Activated T-helper 1 cell treated with anti-CD3 and anti-CD28 coated beads, Interleukin-2, amount 50 U/mL, for 16 hours (primary cell): ENCODE measurements at places on chromosomes 1 and 21.

DNA sequence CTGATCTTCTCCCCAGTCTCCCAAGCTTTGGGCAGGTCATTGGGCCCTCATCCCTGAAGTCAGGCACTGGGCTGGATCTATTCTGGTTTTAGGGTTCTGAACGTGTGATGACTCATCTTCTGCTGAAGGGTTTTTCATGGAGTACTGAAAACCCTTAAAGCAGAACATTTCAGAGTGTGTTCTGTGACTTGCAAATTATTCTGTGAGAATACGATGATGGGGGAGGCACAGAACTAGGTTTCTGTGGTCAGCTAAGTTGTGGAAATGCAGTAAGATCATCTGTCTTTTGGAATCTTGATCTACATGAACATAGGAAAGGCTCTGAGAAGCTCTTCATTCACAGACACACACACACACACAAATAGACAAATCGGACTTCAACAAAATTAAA lies 46.2 kb downstream of the NAV1 start:
- DNase-seq, result no peak

DNA sequence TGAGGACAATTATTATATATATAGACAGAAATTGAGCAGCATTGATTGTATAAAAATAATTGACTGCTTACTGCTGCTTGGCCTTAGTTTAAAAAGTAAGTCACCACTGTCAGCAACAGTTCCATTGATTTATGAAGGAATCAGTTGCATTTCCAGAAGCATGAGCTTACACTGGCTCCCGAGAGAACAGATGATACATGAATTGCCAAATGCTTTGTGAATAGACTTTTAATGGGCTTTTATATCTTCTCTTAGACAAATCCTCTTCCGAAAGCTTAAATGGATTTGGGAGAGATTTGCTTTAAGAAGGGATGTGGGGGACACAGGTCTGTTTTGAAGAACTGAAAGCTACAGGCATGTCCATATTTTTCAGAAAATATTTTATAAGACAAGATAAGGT lies 7.5 kb downstream of the FHAD1 start:
- no peak for DNase-seq

- DNase-seq, result no peak
Measured at GRCh38 chr21:22536509-22536908, 1538.3 kb downstream of the NCAM2 start.

- DNase-seq, result peak; percentile 61
Measured at GRCh38 chr1:89608319-89608983, 24.5 kb upstream of the LRRC8C start.

DNA sequence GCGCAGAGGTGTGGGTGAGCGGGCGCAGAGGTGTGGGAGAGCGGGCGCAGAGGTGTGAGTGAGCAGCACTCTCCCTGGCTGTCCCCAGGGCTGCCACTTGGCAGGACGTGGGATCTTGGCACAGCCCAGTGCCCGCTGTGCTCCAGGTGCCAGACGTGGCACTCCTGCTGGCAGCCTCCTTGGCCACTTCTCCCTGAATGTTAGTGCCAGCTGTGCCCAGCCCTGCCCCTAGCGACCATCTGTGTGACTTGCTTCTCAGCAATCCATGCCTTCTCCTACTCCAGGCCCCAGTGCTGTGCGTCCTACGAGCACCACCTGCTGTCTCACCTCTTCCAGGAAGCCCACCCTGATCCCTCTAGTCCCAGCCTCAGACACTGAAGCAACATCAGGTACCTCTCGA lies 30.5 kb downstream of the KRTAP10-1 start:
- no peak for DNase-seq

GRCh38 chr1:166297993-166298392 lies 131.2 kb upstream of the FAM78B start:
- no peak for DNase-seq

GRCh38 chr1:54987919-54988705 lies 7.7 kb downstream of the TMEM61 start:
- DNase-seq, result no peak

GRCh38 chr1:109822749-109823542 lies 59.2 kb upstream of the EPS8L3 start:
- no peak for DNase-seq

GRCh38 chr1:156503698-156504437 lies 3.3 kb upstream of the MEF2D start:
- DNase-seq, result no peak

DNA sequence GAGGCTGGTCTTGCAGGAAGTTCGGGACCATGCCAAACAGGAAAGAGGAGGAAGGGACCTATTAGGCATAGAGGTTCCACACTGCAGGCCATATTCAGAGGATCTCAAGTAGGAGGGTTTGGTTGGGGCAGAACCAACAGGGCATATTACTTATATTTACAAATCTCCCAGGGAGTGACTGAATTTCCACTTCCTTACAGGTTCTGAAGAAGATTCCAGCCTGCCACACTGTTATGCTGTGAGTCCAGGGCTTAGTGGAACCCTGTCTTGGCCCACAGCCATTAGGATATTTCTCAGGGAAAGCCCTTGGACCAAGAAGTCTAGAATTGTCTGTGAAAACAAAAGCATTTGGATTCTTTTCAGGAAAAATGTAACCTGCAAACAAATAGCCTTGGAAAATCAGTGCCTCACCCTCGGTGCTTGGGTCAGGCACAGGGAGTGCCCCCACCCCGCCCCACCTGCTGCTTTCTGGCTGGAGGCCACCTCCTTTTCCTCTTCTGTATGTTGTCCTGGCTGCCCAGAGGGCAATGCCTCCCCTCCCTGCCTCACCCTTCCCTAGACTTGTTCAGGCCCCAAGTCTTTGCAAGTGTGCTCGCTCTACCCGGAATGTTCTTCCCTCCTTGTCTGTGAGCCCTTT lies 41.0 kb upstream of the JUN start:
- DNase-seq, result no peak

- no peak for DNase-seq
Measured at GRCh38 chr1:46405724-46406123, 11.6 kb downstream of the FAAH start.

DNA sequence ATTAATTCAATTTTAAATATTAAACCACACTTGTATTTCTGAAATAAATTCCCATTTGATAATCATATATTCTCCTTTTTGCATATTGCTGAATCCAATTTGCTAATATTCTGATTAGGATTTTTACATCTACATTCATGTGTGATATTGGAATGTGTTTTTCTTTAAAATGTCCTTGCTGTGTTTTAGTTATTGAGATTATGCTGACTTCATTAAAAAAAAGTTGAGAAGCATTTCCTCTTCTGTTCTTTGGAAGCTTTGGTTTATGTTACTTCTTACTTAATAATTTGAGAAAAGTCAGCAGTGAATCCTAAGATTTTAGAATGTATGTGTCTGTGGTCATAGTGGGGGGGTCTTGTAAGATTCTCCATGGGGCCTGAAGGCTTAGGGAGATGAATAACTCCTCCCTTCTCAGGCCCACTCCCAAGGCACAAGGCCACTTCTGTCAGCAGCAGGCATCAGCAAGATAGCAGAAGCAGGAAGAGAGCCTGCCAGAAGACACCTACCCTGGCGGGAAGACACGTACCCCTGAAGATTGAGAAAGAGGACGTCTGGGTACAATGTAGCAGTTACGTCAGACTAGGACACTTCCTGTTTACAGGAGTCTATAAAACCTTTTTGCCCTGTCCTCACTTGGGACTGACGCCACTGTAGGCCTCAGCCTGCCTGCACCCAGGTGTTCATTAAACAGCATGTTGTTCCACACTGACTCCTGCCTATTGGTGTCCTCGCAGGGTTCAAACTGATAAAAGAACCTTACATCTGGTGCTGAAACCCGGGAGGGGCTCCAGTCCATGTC lies 56.9 kb downstream of the ODF2L start:
- no peak for DNase-seq

DNA sequence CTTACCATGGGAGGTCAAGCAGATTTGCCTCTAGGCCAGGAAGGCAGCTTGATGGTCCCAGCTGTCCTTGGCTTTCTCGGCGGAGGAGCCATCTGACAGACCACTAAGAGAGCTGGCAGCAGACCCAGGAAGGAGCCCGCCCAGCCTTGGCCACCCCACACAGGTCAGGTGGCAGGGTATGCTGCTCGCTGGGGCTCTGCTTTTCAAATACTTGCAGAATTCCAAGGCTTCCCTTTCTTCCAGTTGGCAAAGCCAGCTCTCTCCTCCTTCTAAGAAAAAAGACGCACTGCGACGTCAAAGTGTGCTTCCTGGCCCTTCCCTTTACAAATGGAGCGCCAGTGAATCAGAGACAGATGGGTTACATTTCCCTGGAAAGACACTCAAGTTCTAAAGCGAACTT lies 229.4 kb downstream of the CACNA1E start:
- DNase-seq, result no peak

GRCh38 chr1:160488347-160489058 lies 34.6 kb downstream of the SLAMF6 start:
- DNase-seq, result no peak
